ENCODE measurements at places on chromosomes 11 and 22.
A peak's percentile ranks its signal among the peaks of the same experiment; 100 is the strongest.

DNA sequence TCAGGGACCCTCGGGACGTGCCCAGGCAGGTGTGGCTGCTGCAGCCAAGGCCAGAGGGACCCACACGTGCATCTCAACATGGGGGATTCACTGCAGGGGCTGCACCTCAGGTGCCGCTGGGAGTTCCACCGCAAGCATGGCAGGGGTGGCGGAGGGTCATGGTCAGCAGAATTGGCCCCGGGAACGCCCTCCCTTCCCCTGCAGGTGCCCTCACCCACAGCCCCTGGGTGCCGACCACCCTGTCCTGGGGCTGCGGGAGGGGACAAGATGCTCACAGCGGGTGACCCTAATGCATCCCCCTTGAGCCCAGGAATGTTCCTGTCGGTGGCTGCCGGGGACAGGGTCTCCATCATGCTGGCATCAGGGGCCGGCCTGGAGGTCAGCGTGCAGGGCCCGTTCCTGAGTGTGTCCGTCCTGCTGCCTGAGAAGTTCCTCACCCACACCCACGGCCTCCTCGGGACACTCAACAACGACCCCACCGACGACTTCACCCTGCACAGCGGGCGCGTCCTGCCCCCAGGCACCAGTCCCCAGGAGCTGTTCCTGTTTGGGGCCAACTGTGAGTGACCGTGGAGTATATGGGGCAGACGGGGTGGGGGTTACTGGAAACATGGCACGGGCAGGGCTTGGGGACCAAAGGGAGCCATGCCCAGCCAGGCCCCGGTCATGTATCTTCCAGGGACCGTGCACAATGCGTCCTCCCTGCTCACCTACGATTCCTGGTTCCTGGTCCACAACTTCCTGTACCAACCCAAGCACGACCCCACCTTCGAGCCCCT, 5.8 kb downstream of the SUSD2 start:
- H3K27me3 ChIP-seq = no peaks in the 10 kb centered on the region
- H3K36me3 ChIP-seq = no peaks in the 10 kb centered on the region
- H3K27ac ChIP-seq = no peak overlapping the region
- H3K4me3 ChIP-seq = no peak overlapping the region

- H3K4me1 ChIP-seq = peaks cover 58% of the 10 kb centered on the region
- H3K27me3 ChIP-seq = no peaks in the 10 kb centered on the region
- H3K27ac ChIP-seq = peak overlapping the region; percentile 27
- DNase-seq = peak; percentile 38
- no peaks in the 10 kb centered on the region for H3K36me3 ChIP-seq
- H3K4me3 ChIP-seq = no peak overlapping the region
Observed at GRCh38 chr11:113562981-113563461, 87.8 kb upstream of the DRD2 start.

- peaks cover 50% of the 10 kb centered on the region for H3K4me1 ChIP-seq
- H3K27me3 ChIP-seq = no peaks in the 10 kb centered on the region
- H3K36me3 ChIP-seq = no peaks in the 10 kb centered on the region
- H3K4me3 ChIP-seq = no peak overlapping the region
- no peak overlapping the region for H3K27ac ChIP-seq
- no peak for DNase-seq
Observed at GRCh38 chr11:46291441-46292150, 14.1 kb downstream of the CREB3L1 start.

- H3K4me3 ChIP-seq = no peak overlapping the region
- H3K36me3 ChIP-seq = no peaks in the 10 kb centered on the region
- peaks cover 12% of the 10 kb centered on the region for H3K4me1 ChIP-seq
- no peak overlapping the region for H3K27ac ChIP-seq
Observed at GRCh38 chr11:61948505-61948904, 1.6 kb upstream of the BEST1 start.

DNA sequence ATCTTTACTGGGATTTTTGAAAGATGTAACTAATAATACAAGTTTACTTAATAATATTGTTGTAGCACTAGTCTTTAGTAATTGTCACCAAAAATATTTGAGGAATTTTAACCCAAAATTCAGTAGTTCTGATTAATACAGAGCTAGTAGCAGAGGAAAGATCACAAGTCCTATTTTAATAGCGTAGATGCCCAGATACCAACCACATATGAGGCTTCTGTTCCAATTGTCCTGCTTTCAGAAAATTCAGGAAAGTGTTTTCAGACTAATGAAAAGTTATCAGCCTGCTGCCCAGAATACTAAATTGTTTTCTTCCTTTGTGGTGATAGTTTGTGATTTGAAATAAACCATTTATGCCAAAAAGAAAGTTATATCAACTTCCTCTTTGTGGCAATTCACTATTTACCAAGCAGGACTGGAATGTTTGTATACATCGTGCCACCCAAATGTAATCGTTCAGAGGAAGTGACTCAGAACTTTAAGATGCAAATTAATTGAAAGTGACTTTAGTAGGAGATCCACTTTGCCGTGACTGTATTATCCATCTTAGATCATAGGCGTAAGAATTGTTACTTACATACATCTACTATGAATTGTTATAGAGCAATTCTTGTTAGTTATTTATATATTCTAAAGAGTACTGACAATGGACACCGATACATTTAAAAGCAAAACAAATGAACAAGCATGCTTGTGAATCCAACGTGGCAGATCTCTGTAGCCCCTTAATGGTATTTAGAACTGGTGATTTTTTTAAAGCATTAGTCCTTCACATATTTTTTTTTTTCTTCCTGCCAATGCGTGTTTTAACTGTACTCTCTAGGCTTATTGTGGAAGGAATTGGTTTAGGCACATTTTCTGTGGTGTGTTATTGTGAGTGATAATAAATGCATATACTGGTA, 231.0 kb downstream of the DDX10 start:
- no peak overlapping the region for H3K4me3 ChIP-seq
- no peak overlapping the region for H3K27ac ChIP-seq
- DNase-seq = no peak
- H3K36me3 ChIP-seq = no peaks in the 10 kb centered on the region
- H3K4me1 ChIP-seq = peaks cover under 1% of the 10 kb centered on the region
- H3K27me3 ChIP-seq = no peaks in the 10 kb centered on the region

GRCh38 chr11:76266286-76267100, 60.2 kb upstream of the WNT11 start:
- H3K36me3 ChIP-seq = no peaks in the 10 kb centered on the region
- no peak for DNase-seq
- peak overlapping the region; percentile 11 for H3K27ac ChIP-seq
- no peak overlapping the region for H3K4me3 ChIP-seq

- no peaks in the 10 kb centered on the region for H3K27me3 ChIP-seq
- DNase-seq = no peak
- H3K27ac ChIP-seq = no peak overlapping the region
- H3K4me3 ChIP-seq = no peak overlapping the region
Observed at GRCh38 chr11:60563553-60564235, 48.5 kb downstream of the MS4A13 start.

DNA sequence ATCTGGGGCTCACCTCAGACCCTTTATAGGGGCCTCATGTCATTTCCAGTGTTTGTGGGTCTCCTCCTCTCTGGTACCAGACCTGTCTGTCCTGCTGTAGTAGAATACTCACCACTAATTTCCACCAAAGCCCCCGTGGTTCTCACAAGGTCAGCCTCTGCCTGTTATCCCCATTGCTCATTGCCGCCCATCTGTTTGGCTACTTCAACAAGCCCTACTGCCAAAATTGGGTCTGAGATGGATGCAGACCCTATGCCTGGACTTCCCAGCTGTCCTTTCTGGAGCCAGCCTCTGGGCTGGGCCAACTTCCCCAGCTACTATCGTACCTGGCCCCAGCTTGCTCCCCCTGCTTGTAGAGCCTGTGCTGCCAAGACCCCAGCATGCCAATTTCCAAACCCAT, 152.1 kb upstream of the ISX start:
- H3K4me1 ChIP-seq = no peaks in the 10 kb centered on the region
- H3K36me3 ChIP-seq = no peaks in the 10 kb centered on the region
- H3K27me3 ChIP-seq = no peaks in the 10 kb centered on the region
- no peak overlapping the region for H3K4me3 ChIP-seq
- no peak overlapping the region for H3K27ac ChIP-seq

- H3K27ac ChIP-seq = no peak overlapping the region
- no peak overlapping the region for H3K4me3 ChIP-seq
- H3K36me3 ChIP-seq = no peaks in the 10 kb centered on the region
- no peaks in the 10 kb centered on the region for H3K27me3 ChIP-seq
Observed at GRCh38 chr22:19422440-19423301, 8.9 kb downstream of the HIRA start.

All from Caco-2 (cell line).